ENCODE measurements at places on chromosomes 6 and 20.

GRCh38 chr6:63504777-63505384, 67.4 kb upstream of the LOC128125822 start:
- peak; percentile 2 for DNase-seq

- no peak for DNase-seq
Observed at GRCh38 chr6:129114636-129115391, 231.9 kb downstream of the LAMA2 start.

GRCh38 chr20:64041040-64041780, 5.2 kb downstream of the C20orf204 start:
- no peak for DNase-seq

GRCh38 chr6:8059129-8059528, 5.1 kb downstream of the BLOC1S5 start:
- peak; percentile 41 for DNase-seq

- no peak for DNase-seq
Observed at GRCh38 chr20:31979713-31980426, 11.9 kb downstream of the XKR7 start.

GRCh38 chr6:141252828-141253608, 879.7 kb upstream of the GJE1 start:
- no peak for DNase-seq

DNA sequence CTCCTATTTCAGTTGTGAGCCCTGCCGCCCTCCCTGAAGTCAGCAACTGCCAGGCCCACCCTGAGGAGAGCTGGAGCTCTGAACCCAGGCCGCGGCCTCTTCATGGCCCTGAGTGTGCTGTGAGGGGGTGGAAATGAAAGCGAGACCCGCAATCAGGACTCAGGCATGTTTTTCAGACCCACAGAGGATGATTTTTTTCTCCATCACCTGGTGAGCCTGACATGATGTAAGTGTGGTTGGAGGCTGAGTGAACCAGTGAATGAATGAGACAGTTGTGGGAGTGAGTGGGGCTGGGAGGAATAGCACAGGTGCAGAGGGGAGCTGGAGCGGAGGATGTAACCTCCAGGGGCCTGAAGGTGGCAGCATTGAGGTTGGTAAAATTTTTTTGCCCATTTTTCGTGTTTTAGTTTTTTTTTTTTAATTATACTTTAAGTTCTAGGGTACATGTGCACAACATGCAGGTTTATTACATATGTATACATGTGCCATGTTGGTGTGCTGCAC, 18.3 kb downstream of the RAET1L start:
- DNase-seq = no peak

DNA sequence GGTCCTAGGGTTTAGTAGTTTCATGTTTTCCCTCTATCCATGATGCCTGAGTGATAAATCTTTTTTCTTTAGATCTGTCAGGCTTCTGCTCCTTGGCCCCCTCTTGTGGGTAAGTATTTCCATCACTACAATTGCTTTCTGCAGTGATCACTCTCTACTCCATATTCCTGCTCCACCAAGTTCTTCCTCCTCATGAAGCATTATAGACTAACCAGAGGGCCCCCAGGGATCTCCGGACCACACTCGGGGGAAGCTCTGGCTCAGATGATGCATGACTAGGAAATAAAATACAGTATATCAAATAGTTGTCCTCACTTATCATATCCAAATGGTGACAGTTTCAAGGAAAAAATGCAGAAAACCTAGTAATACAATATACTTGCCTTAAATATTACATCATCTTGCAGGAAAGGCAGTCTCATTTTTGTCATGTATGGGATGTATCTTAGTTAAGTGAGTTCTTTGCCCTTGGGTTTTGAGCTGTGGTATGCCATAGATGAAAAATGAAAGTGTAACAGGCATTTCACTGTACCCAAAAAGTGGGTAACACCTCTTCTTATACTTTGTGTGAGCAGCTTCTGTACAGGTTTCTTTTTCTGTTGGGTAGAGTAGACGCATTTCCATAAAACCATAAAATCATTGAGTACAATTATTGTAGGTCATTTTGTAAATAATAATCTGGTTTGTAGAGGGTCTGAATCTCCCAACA, 200.9 kb upstream of the EYA4 start:
- peak; percentile 54 for DNase-seq

GRCh38 chr20:295804-296203, 1.6 kb upstream of the ZCCHC3 start:
- DNase-seq = no peak

Data from fibroblast of skin of scalp (primary cell).